H1 (cell line): ENCODE measurements at places on chromosomes 13 and 19. TPM values are rescaled to one million over a fixed set of nuclear protein-coding genes. Genes with fewer than 3 reads are reported as not detected.

GYS1 gene
- total RNA-seq = 37.8 and 38.7 TPM in 2 replicates

ENOX1 gene
- total RNA-seq = 0.37 and 0.61 TPM in 2 replicates

UQCR11 gene
- total RNA-seq = 162 and 179 TPM in 2 replicates

HSH2D gene
- 0.67 and 0.75 TPM in 2 replicates for total RNA-seq

CRX gene
- not detected in 2 replicates for total RNA-seq

TJP3 gene
- 24.6 and 26.1 TPM in 2 replicates for total RNA-seq

ACTN4 gene
- total RNA-seq = 520 and 530 TPM in 2 replicates

PEG3 gene
- total RNA-seq = not detected in 2 replicates

SLC25A30 gene
- 7.4 and 8.7 TPM in 2 replicates for total RNA-seq

ZNF677 gene
- total RNA-seq = 28.0 and 29.6 TPM in 2 replicates

TTYH1 gene
- total RNA-seq = 24.3 and 26.7 TPM in 2 replicates

SIGLEC12 gene
- not detected in 2 replicates for total RNA-seq

PSG1 gene
- not detected in 2 replicates for total RNA-seq
